PC-3 (cell line): ENCODE measurements at places on chromosomes 1 and 21. TPM values are rescaled to one million over a fixed set of nuclear protein-coding genes. Genes with fewer than 3 reads are reported as not detected.

Gene PRAMEF1
- total RNA-seq = not detected in 2 replicates

- H3K4me1 ChIP-seq = no peaks in the 10 kb centered on the region
- no peak for DNase-seq
- H3K27ac ChIP-seq = no peak overlapping the region
- H3K4me3 ChIP-seq = no peak overlapping the region
- no peaks in the 10 kb centered on the region for H3K27me3 ChIP-seq
- no peaks in the 10 kb centered on the region for H3K36me3 ChIP-seq
Measured at GRCh38 chr1:48430832-48431231, 41.2 kb downstream of the SPATA6 start.

Gene OR2M2
- total RNA-seq = not detected in 2 replicates

GRCh38 chr1:44590475-44590874, 83.8 kb downstream of the TMEM53 start:
- H3K36me3 ChIP-seq = no peaks in the 10 kb centered on the region
- DNase-seq = peak; percentile 42

DNA sequence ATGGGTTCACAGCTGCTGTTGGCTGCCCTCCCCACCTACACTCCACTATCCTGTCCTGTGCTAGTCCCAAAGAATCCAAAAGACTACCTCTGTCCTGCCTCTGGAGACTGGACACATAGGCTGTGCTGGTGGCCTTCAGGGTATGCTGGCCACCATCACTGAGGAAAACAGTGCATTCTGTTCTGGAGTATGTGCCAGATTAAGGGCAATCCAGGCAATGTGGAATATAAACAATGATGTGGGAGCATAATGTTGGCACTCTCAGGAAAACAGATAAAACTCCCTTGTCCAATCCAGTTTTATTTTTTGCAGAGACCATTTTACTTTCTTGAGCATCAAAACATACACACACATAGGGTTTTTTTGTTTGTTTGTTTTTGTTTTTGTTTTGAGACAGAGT, 94.3 kb downstream of the GLUL start:
- H3K27me3 ChIP-seq = no peaks in the 10 kb centered on the region
- H3K4me3 ChIP-seq = no peak overlapping the region
- no peak for DNase-seq
- no peak overlapping the region for H3K27ac ChIP-seq
- H3K4me1 ChIP-seq = no peaks in the 10 kb centered on the region

- no peaks in the 10 kb centered on the region for H3K27me3 ChIP-seq
- H3K4me3 ChIP-seq = no peak overlapping the region
- 0 out of 2 replicates have a peak, but pooled peaks cover 3% of the 10 kb centered on the region for H3K4me1 ChIP-seq
Measured at GRCh38 chr1:229454056-229454455, 20.2 kb upstream of the ACTA1 start.

- no peak for DNase-seq
- no peaks in the 10 kb centered on the region for H3K36me3 ChIP-seq
- no peak overlapping the region for H3K4me3 ChIP-seq
- no peaks in the 10 kb centered on the region for H3K27me3 ChIP-seq
- H3K27ac ChIP-seq = no peak overlapping the region
- peaks cover 12% of the 10 kb centered on the region for H3K4me1 ChIP-seq
Measured at GRCh38 chr1:59378621-59379370, 81.9 kb downstream of the FGGY start.

DNA sequence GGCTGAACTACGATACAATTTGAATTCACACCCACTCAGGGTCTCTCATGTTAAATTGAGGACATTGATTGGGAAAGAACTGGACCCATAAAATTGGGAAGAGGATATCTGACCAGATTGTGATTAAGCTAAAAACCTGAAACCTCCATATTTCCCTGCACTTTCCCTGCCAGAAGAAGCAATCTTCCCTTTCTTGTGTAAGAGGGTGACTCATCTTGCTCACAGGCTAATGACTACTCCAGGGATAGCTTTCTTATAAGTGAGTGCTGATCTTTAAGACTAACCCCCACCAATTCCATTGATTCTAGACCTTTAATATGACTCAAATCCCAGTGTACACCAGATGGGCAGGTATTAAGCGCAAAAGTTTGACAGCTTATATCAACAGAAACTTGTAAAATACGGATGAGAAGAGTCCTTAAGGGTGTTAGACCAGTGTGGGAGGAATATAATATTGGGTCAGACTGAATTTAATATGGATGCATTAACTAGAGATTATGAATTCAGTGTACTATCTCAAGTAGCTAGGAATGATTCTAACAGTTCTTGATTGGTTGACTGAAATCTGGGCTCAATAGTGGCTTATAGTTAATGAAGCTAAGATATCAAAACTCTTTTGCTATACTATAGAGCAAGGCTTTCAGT, 12.1 kb upstream of the SGIP1 start:
- H3K4me1 ChIP-seq = peaks cover 22% of the 10 kb centered on the region
- no peaks in the 10 kb centered on the region for H3K36me3 ChIP-seq
- no peak overlapping the region for H3K27ac ChIP-seq
- H3K4me3 ChIP-seq = no peak overlapping the region
- no peaks in the 10 kb centered on the region for H3K27me3 ChIP-seq

DNA sequence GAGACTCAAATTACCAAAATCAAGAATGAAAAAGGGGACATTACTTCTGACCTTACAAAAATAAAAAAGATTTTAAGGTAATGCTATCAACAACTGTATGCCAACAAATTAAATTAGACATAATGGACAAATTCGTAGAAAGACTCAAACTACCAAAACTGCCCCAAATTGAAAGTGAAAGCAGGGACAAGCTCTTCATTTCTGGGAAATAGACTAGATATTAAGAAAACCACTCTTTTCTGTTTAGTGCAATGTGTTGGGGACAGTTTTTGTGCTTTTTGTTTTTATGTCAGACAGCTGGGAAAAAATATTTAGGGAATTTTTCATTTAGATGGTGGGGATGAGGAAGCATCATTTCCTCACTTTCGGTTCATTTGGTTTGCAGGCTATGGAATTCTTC, 4.9 kb upstream of the GBP1 start:
- H3K4me3 ChIP-seq = peak overlapping the region; percentile 7; the same call in 1 of the 2 replicates
- no peaks in the 10 kb centered on the region for H3K36me3 ChIP-seq
- no peak overlapping the region for H3K27ac ChIP-seq
- peaks cover 6% of the 10 kb centered on the region; the same call in 1 of the 2 replicates for H3K4me1 ChIP-seq

Gene LAMC2
- 105 and 127 TPM in 2 replicates for total RNA-seq

DNA sequence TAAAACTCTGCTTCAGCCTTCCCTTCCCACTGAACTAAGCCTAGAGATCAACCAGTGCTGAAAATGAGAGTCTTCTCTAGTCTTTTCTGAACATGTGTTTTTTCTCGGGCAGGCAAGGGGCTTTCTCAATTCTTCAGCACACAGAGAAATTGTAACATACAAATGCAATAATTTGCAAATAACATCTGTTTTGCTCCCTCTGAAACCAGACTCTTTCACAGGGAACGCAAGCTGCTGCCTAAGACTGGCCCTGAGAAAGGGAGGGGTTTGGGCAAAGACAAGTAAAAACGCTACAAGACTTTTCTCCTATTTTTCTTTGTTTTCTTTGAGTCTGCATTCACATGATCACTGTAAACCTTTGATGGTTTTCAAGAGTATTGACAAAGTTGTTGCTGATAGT, 39.6 kb upstream of the VN1R5 start:
- H3K4me3 ChIP-seq = no peak overlapping the region
- no peak for DNase-seq
- H3K4me1 ChIP-seq = no peaks in the 10 kb centered on the region
- no peaks in the 10 kb centered on the region for H3K27me3 ChIP-seq
- H3K36me3 ChIP-seq = no peaks in the 10 kb centered on the region
- H3K27ac ChIP-seq = no peak overlapping the region

DNA sequence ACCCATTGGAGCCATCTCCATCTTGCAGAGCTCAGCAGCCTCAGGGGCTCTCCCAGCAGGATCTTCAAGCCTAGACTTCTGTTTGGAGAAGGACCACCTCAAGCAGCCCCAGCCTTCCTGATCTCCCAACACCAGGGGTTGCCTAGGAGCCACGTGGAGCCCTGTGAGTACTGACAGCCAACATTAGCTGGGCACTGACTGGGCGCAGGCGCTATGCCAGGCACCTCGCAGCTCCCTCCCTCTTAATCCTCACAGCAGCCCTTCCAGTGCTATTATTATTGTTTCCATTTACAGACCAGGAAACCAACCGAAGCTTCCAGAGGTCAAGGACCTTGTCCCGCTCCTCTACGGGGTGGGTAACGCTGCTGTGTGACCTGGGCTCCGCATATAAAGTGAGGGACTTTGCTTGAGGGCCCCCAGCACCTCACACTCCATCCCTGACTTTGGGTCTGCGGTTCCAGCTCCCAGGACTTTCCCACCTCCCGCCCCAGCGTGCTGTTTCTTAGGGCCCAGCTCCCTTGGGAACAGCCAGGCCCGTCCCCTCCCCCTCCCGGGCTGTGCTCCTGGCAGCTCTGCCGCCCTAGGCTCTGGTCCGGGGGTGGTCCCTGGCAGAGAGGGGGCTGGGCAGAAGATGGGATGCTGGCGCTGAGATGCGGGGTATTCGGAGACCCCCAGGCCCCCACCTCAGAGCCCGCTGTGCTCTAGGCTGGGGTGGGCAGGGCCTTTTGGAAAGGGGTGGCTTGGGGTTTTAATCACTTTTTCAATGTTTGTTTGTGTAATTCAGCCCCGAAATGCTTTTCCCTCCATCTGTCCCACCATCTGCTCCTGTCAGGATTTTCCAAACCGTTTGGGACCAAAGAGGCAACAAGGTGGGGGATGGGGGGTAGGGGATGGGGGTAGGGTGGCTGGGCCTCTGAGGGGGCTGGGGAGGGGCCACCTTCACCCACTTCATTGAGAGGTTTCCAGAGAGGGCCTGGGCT, 4.1 kb upstream of the HPCA start:
- H3K4me1 ChIP-seq = no peaks in the 10 kb centered on the region
- H3K27me3 ChIP-seq = no peaks in the 10 kb centered on the region
- no peak overlapping the region for H3K4me3 ChIP-seq

Gene PPFIA4
- total RNA-seq = 3.4 and 12.1 TPM in 2 replicates

- no peaks in the 10 kb centered on the region for H3K27me3 ChIP-seq
- H3K36me3 ChIP-seq = peaks cover 33% of the 10 kb centered on the region
- no peak overlapping the region for H3K27ac ChIP-seq
- H3K4me3 ChIP-seq = no peak overlapping the region
Measured at GRCh38 chr1:46585312-46585938, 18.6 kb downstream of the MKNK1 start.

- no peaks in the 10 kb centered on the region for H3K4me1 ChIP-seq
- H3K27ac ChIP-seq = no peak overlapping the region
- no peak overlapping the region for H3K4me3 ChIP-seq
- no peak for DNase-seq
Measured at GRCh38 chr1:16938351-16939321, 16.9 kb downstream of the CROCC start.

Gene VWA5B1
- not detected in 2 replicates for total RNA-seq

DNA sequence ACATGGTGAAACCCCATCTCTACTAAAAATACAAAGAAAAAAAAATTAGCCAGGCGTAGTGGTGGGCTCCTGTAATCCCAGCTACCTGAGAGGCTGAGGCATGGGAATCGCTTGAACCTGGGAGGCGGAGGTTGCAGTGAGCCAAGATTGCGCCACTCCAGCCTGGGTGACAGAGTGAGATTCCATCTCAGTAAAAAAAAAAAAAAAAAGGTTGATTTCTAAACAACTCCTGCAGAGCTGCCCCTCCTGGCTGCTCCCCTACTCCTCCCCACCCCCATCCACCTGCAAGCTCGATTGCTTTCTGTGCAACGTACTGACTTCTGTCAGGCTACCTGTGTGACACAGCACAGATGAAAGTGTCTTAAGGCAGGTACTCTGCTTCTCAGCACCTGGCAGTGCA, 13.3 kb downstream of the ETV3L start:
- peaks cover 15% of the 10 kb centered on the region; the same call in 1 of the 2 replicates for H3K27me3 ChIP-seq
- no peak for DNase-seq
- 0 out of 2 replicates have a peak, but pooled peaks cover 3% of the 10 kb centered on the region for H3K4me1 ChIP-seq
- no peak overlapping the region for H3K27ac ChIP-seq
- H3K36me3 ChIP-seq = no peaks in the 10 kb centered on the region
- H3K4me3 ChIP-seq = no peak overlapping the region

Gene PLA2G2D
- not detected in 2 replicates for total RNA-seq

Gene OR14K1
- total RNA-seq = not detected in 2 replicates

Gene LRRC40
- total RNA-seq = 17.9 and 18.4 TPM in 2 replicates
